Airway epithelial cell (primary cell): ENCODE measurements at places on chromosomes 11 and 22. TPM values are rescaled to one million over a fixed set of nuclear protein-coding genes. Genes with fewer than 3 reads are reported as not detected.

OPCML gene
- total RNA-seq: not detected in 2 replicates

APOBEC3C gene
- total RNA-seq: 18.8 and 27.0 TPM in 2 replicates

DTX4 gene
- 4.2 and 5.9 TPM in 2 replicates for total RNA-seq

MYEOV gene
- 0.78 and 1.7 TPM in 2 replicates for total RNA-seq

CDHR5 gene
- total RNA-seq: not detected in 2 replicates

LIF gene
- total RNA-seq: 1.3 and 2.5 TPM in 2 replicates

ROM1 gene
- 1.7 and 3.5 TPM in 2 replicates for total RNA-seq

PARVA gene
- total RNA-seq: 12.1 and 15.5 TPM in 2 replicates

RCOR2 gene
- 2.0 and 2.3 TPM in 2 replicates for total RNA-seq

CPT1A gene
- total RNA-seq: 9.2 and 12.3 TPM in 2 replicates

KRTAP5-11 gene
- total RNA-seq: not detected in 2 replicates

ZDHHC5 gene
- 35.3 and 50.7 TPM in 2 replicates for total RNA-seq

CD3E gene
- not detected in 2 replicates for total RNA-seq

LGR4 gene
- total RNA-seq: 41.8 and 45.8 TPM in 2 replicates

MTA2 gene
- 126 and 159 TPM in 2 replicates for total RNA-seq

PARVG gene
- total RNA-seq: not detected in 2 replicates

YPEL1 gene
- total RNA-seq: 0.07 TPM in 1 of 2 replicates, not detected in the other

GGTLC3 gene
- total RNA-seq: not detected in 2 replicates

TUBA8 gene
- 1.0 TPM in 1 of 2 replicates, not detected in the other for total RNA-seq

ACTN3 gene
- total RNA-seq: 0.14 TPM in 1 of 2 replicates, not detected in the other

ALX4 gene
- not detected in 2 replicates for total RNA-seq

GPR83 gene
- total RNA-seq: 0.07 TPM in 1 of 2 replicates, not detected in the other
